ENCODE measurements at places on chromosomes 11 and 22.

DNA sequence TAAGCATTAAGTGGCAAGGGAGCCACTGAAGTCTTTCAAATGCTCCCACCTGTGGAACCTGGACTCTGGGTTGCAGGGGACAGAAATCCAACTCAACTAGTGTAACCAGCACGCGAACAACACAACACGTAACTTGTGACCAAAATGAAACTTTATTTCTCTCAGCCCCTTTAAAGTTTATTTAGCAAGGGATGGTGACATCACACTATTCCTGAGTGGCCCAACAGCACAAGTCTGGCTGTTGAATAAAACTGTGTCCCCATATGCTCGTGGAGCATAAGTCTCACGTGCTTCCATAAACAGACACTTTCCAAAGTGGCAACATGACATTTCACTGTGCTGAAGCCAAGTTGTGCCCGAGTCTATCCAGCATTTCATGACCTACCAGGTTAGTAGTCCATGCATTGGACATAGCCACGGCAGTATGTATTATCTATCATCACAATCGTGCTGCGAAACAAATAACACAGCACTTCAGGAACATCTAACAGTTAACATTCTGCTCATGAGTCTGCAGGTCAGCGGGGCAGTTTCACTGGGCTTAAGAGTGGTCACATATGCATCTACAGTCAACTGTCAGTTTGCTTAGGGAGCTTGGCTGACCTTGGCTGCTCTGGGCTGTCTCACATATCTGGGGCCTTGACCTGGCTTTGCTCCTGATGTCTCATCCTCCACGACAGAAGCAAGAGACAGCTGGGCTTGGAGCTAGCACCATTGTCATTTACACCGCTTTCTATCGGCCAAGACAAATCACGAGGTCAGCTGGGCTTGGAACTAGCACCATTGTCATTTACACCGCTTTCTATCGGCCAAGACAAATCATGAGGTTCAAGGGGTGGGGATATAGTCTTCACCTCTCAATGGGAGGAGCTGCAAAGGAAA lies 35.0 kb upstream of the LMO2 start:
- DNase-seq: no peak

DNA sequence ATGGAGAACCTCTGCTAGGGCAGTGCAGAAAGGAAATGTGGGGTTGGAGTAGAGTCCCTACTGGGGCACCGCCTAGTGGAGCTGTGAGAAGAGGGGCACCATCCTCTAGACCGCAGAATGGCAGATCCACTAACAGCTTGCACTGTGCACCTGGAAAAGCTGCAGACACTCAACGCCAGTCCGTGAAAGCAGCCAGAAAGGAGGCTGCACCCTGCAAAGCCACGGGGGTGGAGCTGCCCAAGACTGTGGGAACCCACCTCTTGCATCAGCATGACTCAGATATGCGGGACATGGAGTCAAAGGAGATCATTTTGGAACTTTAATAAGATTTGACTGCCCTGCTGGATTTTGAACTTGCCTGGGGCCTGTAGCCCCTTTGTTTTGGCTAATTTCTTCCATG lies 8.7 kb downstream of the TSKU start:
- DNase-seq: no peak

- no peak for DNase-seq
Observed at GRCh38 chr22:46135611-46136485, 14.5 kb upstream of the PPARA start.

- DNase-seq: no peak
Observed at GRCh38 chr11:88807349-88807748, 258.4 kb downstream of the GRM5 start.

DNA sequence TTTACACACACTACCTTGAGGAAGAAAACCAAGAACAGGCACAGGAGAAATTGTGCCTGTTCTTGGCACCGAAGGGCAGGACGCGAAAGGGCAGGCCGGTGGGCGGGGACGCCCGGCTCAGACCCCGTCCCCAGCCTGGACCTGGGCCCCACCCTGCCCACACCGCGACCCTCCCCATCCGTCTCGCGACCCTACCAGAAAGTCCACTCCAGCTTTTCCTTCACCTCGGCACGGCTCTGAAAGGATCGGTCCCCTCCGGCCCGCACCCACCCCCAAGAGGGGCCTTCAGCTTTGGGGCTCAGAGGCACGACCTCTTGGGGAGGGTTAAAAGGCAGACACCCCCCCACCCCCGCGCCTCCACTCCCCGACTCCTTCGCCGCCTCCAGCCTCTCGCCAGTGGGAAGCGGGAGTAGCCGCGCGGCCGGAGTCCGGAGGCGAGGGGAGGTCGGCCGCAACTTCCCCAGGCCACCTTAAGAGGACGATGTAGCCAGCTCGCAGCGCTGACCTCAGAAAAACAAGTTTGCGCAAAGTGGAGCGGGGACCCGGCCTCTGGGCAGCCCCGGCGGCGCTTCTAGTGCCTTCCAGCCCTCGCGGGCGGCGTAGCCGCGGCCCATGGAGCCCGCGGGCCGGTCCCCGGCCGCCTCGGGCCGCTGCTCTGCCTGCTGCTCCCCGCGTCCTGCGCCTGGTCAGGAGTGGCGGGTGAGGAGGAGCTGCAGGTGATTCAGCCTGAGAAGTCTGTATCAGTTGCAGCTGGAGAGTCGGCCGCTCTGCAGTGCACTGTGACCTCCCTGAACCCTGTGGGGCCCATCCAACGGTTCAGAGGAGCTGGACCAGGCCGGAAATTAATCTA lies 4.4 kb downstream of the SEC14L6 start:
- DNase-seq: no peak

- no peak for DNase-seq
Observed at GRCh38 chr22:33570110-33570509, 350.2 kb downstream of the LARGE1 start.

- no peak for DNase-seq
Observed at GRCh38 chr11:29352273-29352795, 664.5 kb downstream of the KCNA4 start.

DNA sequence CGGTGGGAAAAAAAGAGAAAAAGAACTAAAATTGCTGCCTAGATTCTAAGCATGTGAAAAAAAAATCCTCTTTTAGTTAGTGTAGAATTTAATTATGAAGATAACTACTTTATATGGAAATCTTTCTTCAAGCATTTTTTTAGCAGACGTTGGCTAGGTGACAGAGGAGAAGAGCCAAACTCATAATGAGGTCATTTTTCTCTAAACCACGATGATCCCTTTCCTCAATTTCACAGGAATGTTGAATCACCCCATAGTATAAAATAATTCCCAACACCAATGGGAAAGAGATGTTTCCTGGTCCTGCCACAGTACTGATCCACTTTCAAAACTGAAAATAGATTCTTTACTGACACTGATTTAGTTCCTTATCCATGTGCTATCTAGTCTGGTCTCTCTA lies 319.8 kb downstream of the DLG2 start:
- no peak for DNase-seq

GRCh38 chr22:48926136-48926535 lies 901.5 kb downstream of the BRD1 start:
- DNase-seq: no peak

DNA sequence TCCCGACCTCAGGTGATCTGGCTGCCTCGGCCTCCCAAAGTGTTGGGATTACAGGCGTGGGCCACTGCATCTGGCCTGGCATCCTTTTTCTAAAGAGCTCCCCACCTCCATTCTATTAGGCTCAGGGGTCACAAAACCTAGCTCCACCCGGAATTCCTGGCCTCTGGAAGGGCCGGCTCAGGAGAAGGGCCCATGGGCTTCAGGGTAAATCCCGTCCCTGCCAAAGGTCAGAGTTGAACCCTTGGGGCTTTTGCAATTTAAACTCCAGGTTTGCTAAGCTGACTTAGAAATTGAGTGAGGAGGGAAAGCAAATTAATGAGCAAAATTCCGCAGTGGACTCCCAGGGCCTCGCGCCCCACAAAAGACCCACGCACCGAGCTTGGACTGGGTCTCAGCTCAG lies 48.3 kb downstream of the RPS6KA4 start:
- no peak for DNase-seq

GRCh38 chr11:19864141-19865140 lies 151.8 kb downstream of the NAV2 start:
- DNase-seq: no peak

- no peak for DNase-seq
Observed at GRCh38 chr11:15826826-15827225, 529.5 kb downstream of the SOX6 start.

- no peak for DNase-seq
Observed at GRCh38 chr11:28144808-28145207, 36.6 kb downstream of the METTL15 start.

DNA sequence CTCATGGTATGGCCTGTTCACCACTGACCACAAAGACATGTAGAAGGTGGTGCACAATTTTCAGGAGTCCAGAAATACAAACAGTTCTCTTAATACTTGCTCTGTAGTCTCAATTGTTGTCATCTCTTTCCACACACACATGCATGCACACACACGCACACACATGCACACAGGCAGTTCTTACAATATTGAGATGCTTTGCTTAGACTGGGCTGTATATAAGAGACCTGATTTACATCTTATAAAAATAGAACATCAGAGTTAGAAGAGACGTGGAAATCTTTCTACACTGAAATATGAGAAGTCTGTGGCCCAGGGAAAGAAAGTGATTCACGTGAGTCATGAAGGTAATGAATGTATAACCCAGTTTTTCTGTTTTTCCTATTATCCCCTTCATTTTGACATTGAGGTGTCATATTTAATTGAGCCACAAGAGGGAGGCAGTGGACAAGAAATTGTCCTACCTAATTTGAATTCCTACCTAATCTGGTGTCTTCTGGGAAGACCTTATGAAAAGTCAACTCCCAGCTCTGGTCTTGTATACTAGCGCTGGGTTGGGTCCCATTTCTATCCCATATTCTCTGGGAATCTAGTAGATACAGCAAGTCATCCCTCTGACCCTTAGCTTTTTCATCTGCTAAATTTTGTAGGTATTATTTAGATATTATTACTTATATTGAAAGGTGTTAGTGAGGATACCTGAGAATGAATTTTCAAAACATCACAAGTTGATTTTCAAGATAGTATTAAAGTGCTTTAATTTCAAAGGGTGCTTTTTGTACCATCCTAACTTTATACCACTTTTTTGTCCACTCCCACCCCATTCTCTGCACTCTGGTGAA lies 14.9 kb upstream of the MS4A4A start:
- peak; percentile 6 for DNase-seq

DNA sequence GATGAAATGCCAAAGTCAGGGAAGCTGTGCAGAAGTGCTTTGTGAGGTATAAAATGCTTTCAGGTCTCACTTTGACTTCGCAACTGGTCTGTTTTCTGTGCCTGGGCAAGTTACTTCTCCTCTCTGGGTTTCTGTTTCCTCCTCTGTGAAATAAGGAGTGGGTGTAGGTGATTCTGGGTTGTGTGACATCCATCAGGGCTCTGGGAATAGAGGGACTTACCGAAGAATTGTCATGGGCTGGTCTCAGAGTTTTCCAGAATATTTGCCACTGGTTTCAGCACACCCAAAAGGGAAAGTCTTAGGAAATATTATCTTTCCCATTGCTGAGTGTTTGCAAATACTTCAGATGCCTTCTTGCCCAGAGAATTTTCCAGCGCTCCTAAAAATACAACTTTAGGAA lies 118.4 kb downstream of the KIAA1671 start:
- no peak for DNase-seq
